ENCODE measurements at places on chromosomes 7 and 10.
A peak's percentile ranks its signal among the peaks of the same experiment; 100 is the strongest.

DNA sequence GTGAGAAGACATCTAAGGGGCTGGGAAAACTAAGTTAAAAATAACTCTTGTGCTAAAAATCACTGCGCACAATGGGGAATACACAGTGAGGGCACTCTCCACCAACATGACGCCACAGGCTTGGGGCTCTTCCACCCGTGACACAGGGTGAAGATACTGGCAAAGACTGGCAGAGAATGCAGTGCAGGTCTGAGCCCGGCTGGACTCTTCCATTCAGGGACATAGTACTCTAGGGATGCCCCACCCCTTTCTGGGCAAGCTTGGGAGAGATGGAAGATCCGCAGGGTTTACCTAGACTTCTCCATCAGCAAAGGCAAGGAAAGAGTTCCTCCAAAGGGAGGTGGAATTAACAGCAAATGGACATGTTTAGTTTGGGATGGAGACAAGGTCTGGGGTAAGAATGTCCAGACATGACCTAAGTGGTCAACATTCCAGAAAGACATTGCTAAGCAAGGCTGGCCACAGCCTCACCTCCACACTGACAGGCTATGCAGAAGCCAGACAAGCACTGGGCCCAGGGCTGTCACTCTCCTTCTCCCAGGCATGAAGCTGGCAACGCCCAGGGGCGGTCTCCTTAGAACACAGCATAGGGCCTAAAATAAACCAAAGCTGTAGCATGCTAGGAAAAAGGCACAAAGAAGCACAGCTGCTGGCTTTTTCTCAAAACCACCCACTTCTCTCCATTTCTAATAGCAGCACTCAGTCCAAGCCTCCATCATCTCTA lies 28.1 kb downstream of the XPNPEP1 start:
- DNase-seq: no peak

DNA sequence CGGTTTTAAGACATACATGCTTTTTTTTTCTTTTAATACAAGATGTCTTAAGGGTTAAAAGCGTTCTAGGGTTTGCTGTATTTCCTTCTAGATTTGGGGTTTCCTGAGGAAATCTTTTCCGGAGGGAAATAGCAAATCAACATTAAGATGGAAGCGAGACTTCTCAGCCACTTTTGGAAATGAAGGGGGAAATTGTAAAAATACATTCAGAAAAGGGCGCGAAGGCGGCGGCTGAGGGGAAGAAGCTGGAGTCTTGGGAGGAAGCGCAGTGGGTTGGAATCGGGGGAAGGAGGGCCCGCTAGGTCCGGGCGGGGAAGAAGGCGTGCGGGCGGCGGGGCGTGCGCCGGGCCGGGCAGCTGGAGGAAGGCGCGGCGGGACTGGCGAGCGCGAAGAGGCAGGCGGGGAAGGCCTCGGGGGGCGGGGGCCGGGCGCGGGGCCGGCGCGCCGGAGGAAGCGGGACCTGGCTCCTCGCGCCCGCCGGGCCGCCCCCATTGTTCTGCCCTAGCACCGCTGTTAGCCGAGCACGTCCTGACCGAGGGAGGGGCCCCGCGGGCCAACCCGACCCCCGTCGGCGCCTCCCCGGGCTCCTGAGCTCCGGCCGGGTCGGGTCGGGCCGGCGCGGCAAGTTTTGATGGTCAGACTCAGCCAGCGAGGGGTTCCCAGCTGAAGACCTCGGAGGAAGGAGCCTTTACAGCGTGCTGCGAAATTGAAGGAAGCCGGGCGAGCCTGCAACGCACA lies 1.5 kb upstream of the SKIDA1 start:
- DNase-seq: peak; percentile 50

GRCh38 chr10:103186128-103186527 lies 6.9 kb downstream of the NT5C2 start:
- no peak for DNase-seq

- DNase-seq: no peak
Observed at GRCh38 chr7:137989590-137989989, 12.3 kb downstream of the CREB3L2 start.

GRCh38 chr10:44725404-44725803 lies 185.7 kb upstream of the TMEM72 start:
- no peak for DNase-seq
